ENCODE measurements at places on chromosomes 6 and 20. TPM values are rescaled to one million over a fixed set of nuclear protein-coding genes. Genes with fewer than 3 reads are reported as not detected.

- DNase-seq: no peak
These were observed 518.6 kb downstream of the PKHD1 start for GRCh38 chr6:51568771-51569170.

DNA sequence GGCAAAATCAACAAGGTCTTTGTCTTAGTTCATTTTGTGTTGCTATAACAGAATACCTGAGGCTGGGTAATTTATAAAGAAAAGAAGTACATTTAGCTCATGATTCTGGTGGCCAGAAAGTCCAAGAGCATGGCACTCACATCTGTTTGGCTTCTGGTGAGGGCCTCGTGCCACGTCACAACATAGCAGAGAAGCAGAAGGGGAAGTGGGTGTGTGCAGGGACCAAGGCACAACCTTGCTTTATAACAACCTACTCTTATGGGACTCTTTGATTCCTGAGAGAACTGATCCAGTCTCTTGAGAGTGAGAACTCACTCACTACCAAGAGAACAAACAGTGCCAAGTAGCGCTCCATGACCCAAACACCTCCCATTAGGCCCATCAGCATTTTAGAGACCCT, 25.4 kb downstream of the GABRR2 start:
- no peak for DNase-seq

- no peak for DNase-seq
These were observed 79.8 kb downstream of the DOK5 start for GRCh38 chr20:54555150-54555549.

- no peak for DNase-seq
These were observed 15.8 kb upstream of the GPR6 start for GRCh38 chr6:109962271-109962670.

DNA sequence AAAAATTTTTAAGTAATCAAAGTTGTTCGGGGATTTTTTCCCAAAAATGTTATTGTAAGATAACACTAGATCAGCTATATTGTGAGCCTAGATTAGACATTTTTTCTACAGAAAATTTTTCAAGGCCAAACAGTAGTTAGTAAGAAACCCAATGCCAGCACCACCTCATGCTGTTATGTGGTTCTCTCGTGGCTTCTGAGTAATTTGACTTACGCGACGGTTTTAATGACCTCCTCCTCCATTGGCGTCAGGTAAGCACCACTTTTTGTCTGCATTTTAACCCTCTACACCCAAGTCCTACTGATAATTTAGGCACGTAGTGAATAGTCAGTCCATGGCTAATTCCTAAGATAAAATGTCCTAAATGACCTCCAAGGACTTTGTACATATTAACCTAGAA, 9.7 kb downstream of the RPS6KA2 start:
- no peak for DNase-seq

- no peak for DNase-seq
These were observed 60.4 kb downstream of the FOXO3 start for GRCh38 chr6:108621117-108621516.

GRCh38 chr6:46690141-46690755, 2.6 kb downstream of the TDRD6 start:
- DNase-seq: no peak

DNA sequence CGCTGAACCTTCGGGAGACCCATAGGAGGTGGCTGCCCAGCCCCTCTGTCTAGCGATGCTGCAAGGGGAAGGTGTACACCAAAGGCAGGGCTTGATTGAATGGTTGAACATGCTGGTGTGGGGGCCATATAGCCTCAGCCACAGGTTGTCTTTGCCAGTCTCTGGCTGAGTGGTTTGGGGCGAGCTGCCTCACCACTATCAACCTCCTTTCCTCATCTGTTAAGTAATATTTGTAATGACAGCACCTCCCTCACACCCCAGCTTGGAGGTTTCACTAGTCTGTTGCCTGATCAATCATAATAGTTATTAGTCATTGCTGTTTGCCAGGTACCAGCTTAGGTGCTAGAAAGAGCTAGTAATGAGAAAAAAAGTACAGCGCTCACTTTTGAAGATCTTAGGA, 11.8 kb upstream of the ZNF831 start:
- no peak for DNase-seq

DNA sequence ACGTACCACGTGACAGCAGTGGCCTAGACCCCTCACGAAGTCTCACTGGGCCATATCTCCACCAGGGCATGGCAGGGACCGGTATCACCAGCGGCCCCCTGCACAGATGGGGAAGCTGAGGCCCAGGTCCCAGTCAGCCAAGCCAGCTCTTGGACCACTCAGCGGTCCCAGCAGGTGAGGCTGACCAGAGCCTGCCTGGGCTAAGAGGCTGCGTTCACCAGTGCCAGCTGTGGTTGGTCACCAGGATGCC, 2.6 kb upstream of the MRGBP start:
- DNase-seq: no peak

- no peak for DNase-seq
These were observed 14.8 kb downstream of the FAXC start for GRCh38 chr6:99334526-99335127.

The SEL1L2 gene
- total RNA-seq: not detected

The DEFB132 gene
- total RNA-seq: 0.31 TPM

The PHACTR1 gene
- 3.5 TPM for total RNA-seq

The LTV1 gene
- total RNA-seq: 15.1 TPM

The FOXS1 gene
- not detected for total RNA-seq

The WFDC10B gene
- not detected for total RNA-seq

The C6orf163 gene
- 0.67 TPM for total RNA-seq

All from right lobe of liver (tissue), 6 donors.